ENCODE measurements at places on chromosomes 2 and 18.

DNA sequence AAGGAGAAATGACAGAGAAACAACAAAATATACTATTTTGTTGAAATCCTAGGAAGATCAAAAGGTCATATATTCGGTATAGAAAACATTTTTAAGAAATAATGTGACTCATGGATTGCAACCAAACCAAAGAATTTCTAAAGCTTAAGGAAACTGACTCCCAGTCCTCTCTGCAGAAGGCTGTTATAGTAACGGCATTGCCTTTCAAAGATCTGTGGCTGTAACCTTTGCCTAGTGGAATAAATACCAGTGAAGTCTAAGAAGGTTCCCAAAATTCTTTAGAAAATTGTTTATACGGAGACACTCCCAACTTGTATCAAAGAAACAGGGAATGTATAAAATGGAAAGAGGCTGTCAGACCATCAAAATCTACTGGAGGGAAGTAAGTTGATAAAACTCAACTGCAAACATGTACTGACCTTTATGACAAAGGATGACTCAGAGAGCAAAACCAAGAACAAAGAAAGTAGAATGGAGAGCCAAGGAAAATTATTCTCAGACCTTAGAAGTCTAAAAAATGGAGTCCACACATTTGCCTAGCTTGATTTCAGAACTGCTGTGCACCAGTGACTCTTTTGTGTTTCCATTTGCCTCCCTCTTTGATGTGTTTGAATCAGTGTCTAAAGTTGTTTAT is 48.6 kb upstream of the FSIP2 start:
- DNase-seq: no peak

- DNase-seq: no peak
These were observed 70.0 kb downstream of the SLC25A12 start for GRCh38 chr2:171824086-171824485.

GRCh38 chr2:44348400-44348799 is 12.9 kb downstream of the PREPL start:
- DNase-seq: no peak

DNA sequence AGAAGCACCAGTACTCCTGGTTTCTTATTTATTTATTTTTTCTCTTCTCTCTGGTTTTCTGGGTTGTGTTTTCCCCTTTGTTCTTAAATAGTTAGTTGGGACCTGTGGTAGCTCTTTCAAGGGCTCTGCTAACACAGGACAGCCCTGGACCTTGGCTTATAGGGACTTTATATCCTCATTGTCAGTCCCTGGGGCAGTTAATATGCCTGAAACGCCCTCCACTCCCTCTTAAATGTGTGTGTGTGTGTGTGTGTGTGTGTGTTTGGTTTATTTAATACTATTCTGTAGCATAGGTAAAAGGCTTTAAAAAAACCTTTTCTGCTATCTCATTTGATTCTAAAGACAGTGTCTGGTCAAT is 54.6 kb downstream of the GATA6 start:
- no peak for DNase-seq

DNA sequence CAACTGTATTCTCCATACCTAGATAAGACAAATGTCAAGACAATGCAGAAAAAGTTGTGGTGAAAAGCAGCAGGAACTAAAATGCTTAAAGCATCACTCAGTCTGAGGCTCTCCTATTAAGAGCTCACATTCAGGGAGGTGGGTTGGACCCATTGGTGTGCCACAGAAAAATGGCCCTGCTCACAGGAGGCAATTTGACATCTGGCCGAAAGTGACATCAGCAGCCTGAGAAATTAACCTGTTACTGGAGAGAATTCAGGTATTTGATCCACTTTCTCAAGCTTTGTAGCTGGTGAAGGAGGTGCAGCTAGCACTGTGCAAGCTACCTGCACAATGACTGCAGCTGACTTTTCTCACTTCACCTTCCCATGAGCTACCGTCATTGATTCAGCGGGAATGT is 86.0 kb downstream of the TMEM247 start:
- no peak for DNase-seq

DNA sequence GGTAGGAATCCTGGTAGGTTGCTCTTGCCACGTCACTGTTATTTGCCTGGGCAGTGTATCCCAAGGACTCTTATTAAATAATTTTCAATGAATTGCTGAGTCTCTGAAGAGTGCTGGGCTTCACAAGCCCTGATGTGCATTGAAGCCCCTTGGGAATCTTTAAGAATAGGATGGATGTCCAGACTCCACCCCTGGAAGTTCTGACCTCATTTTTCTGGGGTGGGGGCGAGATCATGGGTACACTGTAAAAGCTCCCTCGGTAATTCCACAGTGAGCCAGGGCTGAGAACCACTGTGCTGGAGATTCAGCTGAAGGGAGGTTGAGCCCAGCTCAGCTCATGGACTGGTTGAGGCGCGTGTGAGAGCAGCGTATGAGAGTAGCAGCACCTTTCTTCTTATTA is 140.2 kb downstream of the PIEZO2 start:
- DNase-seq: no peak

- no peak for DNase-seq
These were observed 61.2 kb downstream of the WDSUB1 start for GRCh38 chr2:159225025-159226016.

- no peak for DNase-seq
These were observed 90.0 kb upstream of the GULP1 start for GRCh38 chr2:188201639-188202038.

DNA sequence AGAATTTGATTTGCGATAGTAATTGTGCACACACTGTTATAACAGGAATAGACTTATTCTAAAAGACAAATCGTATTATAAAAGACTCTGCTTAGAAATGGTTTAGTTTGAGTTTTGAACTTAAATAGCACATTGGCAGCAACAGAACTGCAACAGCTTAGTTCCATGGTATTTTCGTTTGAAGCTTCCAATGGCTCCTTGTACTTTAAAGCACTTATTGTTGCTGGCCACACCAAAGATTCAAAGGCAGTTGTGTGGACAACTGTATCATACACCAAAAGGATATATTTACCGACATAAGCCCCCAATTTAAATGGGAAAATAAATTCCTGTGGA is 627 bp downstream of the WIPF1 start:
- no peak for DNase-seq

GRCh38 chr2:51698021-51698420 is 666.1 kb upstream of the NRXN1 start:
- DNase-seq: no peak

DNA sequence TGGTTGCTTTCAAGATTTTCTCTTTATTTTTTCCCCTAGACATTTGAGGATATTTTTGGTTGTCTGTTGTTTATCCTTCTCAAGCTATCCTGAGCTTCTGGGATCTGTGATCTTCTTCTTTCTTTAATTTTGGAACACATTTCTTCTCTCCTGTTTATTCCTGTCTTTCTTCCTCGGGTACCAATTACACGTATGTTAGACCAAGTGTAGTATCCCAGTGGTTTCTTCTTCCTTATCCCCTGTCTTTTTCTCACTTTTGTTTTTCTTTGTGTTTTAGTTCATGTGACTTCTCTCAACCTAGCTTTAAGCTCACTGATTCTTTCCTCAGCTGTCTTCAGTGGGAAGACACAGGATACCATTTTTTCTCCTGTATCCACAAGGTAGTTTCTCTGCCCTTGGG is 120.0 kb downstream of the GALR1 start:
- no peak for DNase-seq

GRCh38 chr2:108621087-108621559 is 86.9 kb downstream of the LIMS1 start:
- no peak for DNase-seq

GRCh38 chr2:178674122-178674521 is 133.1 kb downstream of the TTN start:
- no peak for DNase-seq

DNA sequence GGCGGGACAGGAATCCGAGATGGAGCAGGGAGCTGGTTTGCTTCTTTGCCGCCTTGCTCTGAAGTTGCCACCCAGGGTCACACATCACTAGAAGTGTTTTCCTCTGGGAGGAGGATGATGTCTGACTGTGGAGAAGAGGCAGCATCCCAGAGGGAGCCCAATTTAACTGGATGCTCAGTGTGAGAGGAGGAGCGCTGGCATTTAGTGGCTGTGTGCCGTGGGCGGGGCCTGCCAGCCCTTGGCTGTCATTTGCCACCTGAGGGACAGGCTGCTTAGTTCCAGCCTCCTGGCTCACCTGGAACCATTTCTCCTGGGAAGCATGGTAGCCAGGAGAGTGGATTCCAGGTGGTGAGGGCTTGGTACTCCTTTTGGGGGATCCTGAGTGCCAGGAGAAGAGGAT is 9.6 kb downstream of the B3GNT2 start:
- no peak for DNase-seq

DNA sequence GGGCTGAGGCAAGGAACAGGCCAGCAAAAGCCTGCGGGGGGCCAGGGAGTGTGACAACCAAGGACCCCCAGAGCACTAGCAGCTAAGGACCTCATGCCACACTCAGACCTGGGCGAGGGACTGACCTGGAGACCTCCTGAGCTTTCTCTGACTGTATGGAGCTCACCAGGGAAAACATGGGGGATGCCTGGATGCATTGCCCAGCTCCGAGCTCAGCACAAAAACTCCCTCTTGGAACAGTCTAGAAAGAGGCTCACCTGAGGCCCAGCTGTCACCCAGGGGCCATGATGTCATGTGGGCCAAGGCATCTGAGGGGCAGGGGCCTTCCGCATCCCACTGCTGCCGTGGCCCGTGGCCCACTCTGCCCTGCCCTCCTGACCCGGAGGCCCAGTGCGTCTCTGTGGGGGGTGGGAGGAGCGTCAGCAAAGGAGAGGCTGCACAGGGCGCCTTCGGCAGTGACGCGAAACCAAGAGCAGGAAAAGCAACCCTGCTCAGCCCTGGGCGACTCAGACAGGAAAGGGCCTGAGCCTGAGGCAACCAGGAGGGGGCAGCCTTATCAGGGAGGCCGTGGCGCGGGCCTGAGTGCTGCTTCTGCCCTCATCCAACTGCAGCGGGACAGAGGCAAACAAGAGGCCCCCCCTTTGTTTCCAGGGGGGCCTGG is 57.3 kb upstream of the ALPP start:
- no peak for DNase-seq

GRCh38 chr2:43041661-43042360 is 184.6 kb downstream of the ZFP36L2 start:
- DNase-seq: peak; percentile 93

DNA sequence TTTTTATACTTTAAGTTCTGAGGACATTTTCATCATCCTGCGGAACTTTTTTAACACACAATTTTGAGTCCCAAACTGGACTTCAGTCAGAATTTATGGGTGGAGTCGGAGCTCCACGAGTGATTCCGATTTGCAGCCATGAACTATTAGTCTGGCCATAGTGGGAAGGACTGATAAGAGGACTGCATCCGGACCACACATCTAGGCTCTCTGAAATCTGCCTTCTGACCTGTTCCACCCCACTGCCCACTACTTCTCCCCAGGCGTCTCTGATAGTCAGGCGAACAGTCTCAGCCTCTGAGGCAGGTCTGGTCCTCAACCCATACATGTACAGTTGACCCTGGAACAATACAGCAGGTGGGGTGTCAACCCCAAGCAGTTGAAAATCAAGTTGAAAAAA is 5.2 kb downstream of the MRPL35 start:
- no peak for DNase-seq

DNA sequence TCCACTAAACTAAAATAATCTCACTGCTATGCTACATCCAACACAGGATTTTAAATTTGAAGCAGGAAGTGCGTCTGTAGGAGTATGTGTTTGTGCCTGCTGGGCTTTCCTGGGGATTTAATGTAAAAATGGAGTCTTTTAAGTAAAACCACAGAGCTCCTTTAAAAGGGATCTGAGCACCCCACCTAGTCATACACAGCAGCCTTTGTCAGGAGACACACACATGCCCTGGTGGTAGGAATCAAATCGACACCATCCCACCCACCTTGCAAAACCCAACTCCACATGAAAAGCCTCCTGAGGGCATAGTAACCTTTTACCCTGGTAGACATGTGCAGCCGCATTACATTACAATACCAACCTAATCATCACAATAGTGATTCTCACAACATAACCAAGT is 29.1 kb downstream of the UXS1 start:
- DNase-seq: no peak

- no peak for DNase-seq
These were observed 68.1 kb downstream of the SMAD4 start for GRCh38 chr18:51098082-51098481.

GRCh38 chr18:47100212-47100831 is 50.0 kb downstream of the HDHD2 start:
- DNase-seq: peak; percentile 32

GRCh38 chr2:25035537-25036220 is 6.2 kb upstream of the EFR3B start:
- DNase-seq: no peak

DNA sequence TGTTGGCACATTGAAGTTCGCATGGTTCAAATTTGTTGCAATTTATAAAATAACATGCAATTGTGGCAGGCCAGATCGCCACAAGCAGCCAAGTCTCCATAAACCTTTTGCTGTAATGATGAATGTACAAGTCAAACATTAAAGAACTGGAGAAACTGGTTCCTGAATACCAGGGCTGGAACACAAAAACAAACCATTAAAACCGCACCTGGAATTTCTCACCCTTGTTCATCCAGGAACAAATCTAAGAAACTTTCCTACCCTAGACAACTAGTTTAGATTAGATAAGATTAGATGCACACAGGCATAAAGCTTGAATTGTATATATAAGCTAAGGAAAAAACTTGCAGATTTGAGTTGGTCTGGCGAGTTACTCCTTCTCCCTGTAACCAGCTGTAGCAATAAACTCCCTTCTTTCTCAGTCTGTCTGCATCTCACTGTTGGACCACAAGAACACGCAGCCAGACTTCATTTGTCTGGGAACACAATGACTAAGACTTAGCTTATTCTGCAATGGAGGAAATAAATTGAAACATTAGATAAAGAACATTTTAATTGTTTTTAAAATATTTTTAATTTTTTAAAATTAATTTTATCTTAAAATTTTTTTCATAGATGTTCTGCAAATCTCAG is 1835.5 kb upstream of the LRRTM1 start:
- no peak for DNase-seq

DNA sequence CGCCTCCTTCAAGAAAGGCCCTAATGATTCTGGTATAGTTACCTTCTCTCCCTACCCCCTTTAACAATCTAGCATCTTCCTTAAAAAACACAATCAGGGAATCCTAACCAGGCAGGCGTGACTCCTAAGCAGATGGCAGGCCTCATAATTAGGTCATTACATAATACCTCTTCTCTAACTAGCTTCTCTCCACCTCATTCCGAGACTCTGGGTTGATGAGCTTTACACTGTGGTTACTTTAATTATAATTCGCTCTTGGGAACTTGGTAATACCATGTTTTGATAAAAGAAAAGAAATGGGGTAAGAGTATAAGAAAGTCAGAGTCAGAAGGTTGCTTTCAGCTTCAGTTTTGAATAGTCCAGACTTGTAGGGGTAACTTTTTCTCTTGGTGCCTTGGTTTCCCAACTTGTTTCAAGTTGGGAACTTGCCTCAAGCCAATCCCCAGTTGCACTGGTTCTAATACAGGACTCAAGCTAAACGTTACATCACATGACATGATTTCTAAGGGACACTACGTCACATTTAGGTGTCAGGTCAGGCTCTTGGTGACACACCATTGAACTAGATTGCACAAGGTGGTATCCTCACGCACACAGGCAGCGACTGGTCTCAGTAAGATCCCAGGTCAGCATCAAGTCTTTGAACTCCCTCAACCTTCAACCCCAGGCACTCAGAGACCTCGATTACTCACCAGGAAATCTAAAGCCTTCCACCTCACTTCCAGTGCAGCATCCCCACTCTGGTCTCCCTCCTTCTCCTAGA is 59.2 kb downstream of the AAK1 start:
- no peak for DNase-seq

- DNase-seq: no peak
These were observed 26.6 kb downstream of the MEP1B start for GRCh38 chr18:32216390-32216789.

Measured in AG04450 (cell line).